ENCODE measurements at places on chromosomes 2 and 18. TPM values are rescaled to one million over a fixed set of nuclear protein-coding genes. Genes with fewer than 3 reads are reported as not detected.

DNA sequence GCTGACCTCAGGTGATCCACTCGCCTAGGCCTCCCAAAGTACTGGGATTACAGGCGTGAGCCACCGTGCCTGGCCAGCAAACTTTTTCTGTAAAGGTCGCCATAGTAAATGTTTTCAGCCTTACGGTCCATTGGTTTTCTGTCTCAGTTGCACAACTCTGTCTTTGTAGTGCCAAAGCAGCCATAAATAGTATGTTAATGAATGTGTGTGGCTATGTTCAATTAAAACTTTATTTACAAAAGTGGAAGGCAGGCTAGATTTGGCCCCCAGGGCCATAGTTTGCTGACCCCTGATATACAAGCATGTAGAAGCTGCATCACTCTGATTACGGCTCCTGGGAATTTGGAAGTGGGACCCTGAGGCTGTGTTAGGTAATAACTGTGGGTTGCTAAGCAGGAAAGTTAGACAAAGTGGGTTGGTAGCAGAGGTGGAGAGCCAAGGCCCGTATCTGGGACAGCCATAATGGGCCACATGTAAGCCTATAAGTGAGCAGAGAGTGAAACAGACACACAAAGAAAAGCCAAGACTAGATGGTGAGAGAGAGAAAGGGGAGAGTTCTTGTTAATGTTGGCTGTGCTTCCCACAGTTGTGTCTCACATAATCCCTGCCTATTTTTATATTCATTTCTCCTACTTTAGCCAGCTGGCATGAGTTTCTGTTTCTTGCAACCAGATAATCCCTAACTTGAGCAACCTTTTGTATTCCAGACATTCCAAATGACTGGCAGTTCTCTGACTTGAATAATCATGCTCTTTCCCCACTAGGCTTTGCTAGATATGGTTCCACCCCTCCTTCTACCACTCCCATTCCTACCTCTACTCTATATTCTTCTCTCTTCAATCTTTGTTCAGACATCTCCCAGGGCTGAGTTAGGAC is 223.3 kb upstream of the STON1 start:
- DNase-seq = no peak

The CROCC2 gene
- not detected for total RNA-seq

The GAD1 gene
- not detected for total RNA-seq

DNA sequence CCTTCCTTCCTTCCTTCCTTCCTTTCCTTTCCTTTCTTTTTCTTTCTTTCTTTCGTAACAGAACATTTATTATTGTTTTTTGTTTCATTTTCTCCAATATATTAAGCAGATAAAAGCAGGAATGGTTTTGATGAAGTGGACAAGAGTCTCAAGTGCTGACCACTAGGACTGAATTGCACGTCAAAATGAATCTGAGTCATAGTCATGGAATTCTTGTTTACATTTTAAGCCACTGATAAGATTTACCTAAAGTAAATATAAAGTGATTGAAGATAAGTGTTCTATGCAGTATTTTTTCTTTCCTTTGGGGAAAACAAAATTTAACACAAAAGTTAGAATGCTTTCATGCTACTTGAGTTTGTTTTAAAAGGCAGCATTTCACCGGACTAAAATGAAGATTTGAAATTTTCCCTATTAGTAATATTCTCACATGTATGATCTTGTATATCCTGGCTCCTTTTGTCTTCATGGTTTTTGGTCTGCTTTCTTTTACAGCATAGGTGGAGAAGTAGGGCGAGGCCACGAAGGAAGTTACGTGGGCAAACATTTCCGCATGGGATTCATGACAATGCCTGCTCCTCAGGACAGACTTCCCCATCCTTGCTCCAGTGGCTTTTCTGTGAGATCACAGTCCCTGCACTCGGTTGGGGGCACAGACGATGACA is 113.5 kb downstream of the NYAP2 start:
- no peak for DNase-seq

The SCLY gene
- 6.5 TPM for total RNA-seq

The IL1RN gene
- 1.3 TPM for total RNA-seq

The LYPD6 gene
- total RNA-seq = 0.63 TPM

The TCF23 gene
- total RNA-seq = not detected

- no peak for DNase-seq
Measured at GRCh38 chr2:48016225-48017019, 110.1 kb upstream of the FBXO11 start.

DNA sequence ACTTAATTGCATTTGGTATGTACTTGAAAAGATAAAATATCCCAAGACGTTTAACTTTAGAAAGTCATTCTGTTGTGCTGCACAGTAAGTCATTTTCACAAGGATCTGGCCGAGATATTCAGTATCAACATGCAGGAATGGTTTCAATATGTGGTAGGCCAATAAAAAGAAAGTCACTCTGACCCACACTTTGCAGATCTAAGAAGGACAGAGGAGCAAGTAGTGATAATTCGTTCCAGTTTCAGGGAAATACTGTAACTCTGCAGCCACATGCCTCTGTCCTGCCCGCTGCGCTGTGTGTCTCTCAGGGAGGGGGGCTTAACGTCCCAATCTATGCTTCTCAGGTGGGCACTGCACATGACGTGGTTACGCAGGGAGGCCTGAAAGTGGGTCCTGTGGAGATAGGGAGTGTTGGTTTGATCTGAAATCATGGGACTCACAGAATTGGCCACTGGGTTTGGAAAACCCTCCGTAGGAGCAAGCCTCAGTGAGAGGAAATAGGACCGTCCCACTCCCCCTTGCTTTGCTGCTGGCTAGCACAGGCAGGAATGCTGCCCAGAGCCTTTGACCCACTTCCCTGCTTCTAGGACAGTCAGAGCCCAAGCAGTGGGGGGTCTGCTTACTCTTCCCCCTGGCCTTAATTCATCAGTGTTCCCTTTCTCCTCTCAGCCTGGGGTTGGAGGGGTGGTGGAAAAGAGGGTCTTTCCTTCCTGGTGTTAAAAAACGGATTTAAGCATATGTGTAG is 314.7 kb upstream of the SPRED2 start:
- no peak for DNase-seq

The ELOA2 gene
- not detected for total RNA-seq

The STPG4 gene
- not detected for total RNA-seq

DNA sequence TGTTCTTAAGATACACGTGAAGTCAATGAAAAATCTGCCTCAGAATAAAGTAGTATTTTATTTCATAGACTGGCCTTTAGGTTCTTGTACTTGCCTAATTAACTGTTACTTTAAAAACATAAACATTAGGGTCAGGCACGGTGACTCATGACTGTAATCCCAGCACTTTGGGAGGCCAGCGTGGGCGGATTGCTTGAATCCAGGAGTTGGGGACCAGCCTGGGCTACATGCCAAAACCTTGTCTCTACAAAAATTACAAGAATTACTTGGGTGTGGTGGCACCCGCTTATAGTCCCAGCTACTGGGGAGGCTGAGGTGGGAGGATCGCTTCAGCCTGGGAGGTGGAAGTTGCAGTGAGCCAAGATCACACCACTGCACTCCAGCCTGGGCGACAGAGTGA is 16.0 kb upstream of the SNORC start:
- DNase-seq = no peak

GRCh38 chr2:206798000-206798399 is 32.6 kb downstream of the FASTKD2 start:
- DNase-seq = no peak

GRCh38 chr2:223542501-223542900 is 59.7 kb downstream of the SCG2 start:
- DNase-seq = no peak

GRCh38 chr18:58102018-58102417 is 58.0 kb downstream of the NEDD4L start:
- DNase-seq = no peak

DNA sequence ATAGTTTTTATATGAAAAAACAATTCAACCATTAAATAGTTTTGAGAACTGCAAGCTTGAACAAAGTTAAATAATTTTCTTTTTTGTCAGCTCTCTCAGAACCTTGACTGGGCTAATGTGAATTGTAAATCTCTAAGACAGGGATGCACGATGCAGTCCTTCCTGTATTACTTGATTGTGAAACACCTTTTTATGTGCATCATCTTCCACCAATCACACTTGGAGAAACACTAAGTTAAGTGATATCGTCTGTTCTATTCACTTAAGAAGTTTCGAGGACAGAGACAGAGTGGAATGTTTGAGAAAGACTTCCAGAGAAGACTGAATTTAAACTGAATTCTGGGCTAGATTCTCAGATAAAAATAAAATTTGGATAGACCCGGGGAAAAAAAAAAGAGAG is 238.2 kb downstream of the MREG start:
- DNase-seq = no peak

DNA sequence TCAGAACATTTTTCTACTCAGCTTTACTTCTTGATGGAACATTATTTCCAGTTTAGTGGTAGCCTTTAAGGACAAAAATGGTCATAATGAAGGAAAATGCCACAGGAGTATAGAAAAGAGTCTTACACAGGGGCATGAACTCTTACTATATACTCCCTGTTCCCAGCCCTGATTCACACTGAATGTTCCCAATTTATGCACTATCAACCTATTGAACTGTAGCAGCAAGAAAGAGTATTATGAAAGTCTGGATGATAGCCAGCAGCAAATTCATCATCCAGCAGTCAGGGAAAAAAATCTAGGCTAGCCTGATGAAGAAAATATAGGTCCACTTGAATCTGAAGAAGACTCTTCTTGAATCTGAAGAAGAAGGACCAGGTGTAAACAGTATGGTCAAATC is 1170.3 kb upstream of the CHAC2 start:
- DNase-seq = no peak

DNA sequence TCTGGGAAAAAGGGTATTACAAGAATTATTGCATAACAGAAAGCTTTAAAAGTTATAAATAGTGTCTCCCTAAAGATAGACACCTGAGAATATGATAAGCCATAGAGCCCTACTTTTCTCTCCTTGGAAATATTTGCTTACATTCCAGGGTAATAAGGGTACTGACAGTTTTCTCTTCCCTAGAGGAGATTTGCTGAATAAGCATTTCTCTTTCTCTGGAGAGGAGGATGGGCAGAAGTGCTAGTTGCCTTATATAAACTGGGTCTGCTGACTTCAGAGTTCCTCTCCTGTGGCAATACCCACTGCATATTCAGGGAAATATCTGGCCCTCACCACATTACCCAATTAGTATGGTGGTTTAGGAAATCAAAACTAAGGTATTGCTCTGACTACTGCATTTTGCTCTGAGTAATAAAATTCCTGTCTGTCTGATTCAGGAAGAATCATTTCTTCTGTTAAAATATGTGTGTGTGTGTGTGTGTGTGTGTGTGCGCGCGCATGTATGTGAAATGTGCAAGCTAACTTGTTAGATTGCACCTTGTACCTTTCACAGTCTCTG is 1391.3 kb downstream of the DSC3 start:
- DNase-seq = no peak
